ENCODE measurements at places on chromosomes 2 and 18.

- DNase-seq: peak; percentile 58
Measured at GRCh38 chr2:45588158-45588829, 22.8 kb downstream of the SRBD1 start.

GRCh38 chr2:239192975-239193374 is 207.8 kb downstream of the HDAC4 start:
- no peak for DNase-seq

DNA sequence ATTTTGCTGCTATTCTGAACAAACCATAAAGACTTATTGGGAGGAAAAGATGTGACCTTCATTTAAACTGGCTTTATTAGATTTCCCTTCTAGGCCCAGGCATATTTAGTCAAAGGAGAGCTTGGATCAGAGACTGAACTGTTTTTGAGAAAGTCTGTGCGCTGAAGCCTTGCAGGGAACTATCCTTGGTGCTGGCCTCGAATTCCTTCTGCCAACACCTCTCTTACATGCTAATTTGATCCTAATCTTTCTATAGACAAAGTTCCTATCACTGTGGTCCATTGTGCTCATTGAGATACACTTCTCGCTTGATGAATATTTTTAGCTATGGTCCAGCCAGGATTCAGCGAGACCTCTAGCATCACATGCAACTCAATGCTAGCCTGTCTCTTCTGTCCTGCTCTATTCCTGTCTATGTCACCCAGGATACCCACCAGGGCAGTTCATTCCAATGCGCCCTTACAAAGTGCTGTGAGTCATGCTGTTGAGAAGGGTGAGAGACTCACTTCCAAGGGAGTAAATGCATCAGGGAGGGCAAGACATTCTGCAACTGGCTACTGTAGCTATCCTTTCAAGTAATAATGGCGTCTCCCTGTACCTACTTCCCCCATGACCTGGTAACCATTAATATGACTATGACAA is 356.7 kb upstream of the LYPD1 start:
- DNase-seq: no peak

GRCh38 chr2:219332542-219332941 is at the start of gene RESP18:
TSS of gene RESP18 (minus strand) at chr2:219332744.
- DNase-seq: no peak

DNA sequence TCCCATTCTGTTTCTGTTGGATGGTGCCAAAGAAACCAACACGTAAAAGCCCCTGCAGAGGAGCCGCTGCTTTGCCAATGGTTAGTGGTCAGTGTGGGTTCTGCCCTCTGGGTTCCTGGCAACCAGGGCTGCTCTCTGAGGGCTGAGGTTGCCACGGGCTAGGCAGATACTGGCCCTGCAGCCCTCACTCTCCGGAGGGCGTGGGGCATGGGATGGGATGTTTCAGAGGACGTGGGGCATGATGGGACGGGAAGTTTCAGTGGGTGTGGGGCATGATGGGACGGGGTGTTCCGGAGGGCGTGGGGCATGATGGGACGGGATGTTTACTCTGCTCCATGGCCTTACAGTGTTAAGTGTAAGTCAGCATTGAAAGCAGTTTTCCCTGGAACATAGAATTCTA is 34.2 kb downstream of the ADI1 start:
- DNase-seq: no peak

- DNase-seq: no peak
Measured at GRCh38 chr2:73983322-73984202, 1.1 kb upstream of the TET3 start.

GRCh38 chr2:24409700-24410556 is 49.6 kb upstream of the ITSN2 start:
- peak; percentile 95 for DNase-seq

- no peak for DNase-seq
Measured at GRCh38 chr2:23123686-23124085, 261.3 kb upstream of the KLHL29 start.

DNA sequence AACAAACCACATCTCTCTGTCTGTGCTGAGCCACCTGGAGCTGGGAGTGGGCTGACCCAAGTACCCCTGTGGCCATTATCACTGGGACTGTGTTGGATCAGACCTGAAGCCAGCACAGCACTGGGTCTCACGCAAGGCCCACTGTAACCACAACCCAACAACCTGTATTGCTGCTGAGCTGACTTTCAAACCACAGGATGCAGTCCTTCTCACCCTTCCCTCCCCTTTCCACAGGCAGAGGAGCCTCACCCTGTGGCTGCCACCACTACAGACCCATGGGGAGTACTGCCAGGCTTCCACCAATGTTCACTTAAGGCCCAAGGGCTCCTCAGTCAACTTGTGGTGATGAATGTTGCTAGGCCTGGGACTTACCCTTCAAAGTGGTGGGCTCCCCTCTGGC is 135.7 kb downstream of the DIS3L2 start:
- no peak for DNase-seq

- DNase-seq: no peak
Measured at GRCh38 chr18:39464006-39464405, 1898.4 kb upstream of the CELF4 start.

- DNase-seq: no peak
Measured at GRCh38 chr2:239013678-239013976, 165.7 kb downstream of the TWIST2 start.

- no peak for DNase-seq
Measured at GRCh38 chr18:44516450-44516849, 164.2 kb upstream of the SETBP1 start.

DNA sequence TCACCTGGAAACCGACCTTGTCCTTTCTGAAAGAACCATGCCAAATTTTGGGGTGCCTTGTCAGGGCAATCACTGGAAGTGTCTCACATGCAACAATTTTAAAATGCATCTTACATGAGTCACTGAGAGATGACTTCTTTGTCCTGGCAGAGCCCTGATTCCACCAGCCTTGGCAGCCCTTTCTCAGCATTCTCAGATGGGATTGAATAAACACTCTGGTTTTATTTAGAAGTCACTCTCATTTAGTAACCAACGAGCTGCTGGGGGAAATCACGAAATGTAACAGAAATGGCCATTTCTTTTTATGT is 3.8 kb upstream of the ATP8B1 start:
- DNase-seq: peak; percentile 85

DNA sequence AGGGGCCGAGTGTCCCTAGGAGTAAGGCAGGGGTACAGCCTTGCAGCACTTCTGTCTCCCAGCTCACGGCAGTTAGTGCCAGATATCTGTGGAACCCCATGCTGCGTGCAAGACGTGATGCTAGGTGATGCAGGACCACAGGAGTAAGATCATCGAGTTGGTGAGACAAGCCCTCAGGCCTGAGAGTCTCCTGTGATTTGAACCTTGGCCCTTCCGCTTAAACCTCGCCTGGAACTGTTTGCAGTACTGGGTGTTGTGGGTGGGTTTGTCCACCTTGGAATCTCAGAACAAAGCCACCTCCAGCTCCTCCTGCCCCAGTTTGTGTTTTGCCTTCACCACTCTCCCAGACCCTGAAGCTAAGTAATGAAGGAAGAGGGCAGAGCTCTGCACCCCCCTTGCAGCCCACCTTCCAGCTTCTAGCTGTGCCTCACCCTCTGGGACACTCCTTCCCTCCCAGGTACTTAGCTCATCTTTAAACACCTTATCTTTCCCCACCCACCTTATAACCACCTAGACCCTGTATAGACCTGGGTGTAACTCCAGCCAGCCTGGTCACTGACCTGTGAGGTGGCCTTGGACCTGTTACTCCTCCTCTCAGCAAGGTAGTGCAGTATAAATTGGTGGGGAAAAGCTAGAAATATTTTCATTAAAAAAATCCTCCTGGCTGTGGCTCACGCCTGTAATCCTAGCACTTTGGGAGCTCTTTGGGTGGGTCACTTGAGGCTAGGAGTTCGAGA is 6.6 kb downstream of the CNNM4 start:
- no peak for DNase-seq

GRCh38 chr2:47021301-47022009 is 105.8 kb upstream of the MCFD2 start:
- no peak for DNase-seq

DNA sequence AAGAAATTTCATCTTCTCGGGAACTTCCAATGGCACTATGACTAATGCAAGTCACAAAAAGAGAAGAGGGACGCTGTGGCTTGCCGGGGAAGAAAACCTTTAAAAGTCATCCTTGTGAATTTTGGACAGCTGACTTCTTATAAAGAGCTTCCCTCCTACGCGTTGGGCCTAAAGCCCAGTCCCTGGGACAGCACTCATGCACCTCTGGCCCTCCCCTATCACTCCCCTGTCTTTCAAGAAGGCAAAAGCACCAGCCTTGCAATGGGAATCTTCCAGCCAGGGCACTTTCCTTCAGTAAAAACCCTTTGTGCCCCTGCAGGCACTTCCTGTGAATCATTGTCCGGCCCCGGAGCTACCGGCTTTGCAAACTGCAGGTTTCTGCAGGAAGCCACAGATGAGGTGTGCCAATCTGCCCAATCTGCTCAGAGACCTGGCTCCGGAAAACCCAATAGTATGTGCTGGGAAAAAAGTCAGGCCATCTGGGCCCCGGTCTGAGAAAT is 7.1 kb downstream of the MREG start:
- no peak for DNase-seq

- peak; percentile 38 for DNase-seq
Measured at GRCh38 chr2:8821276-8822217, 15.9 kb downstream of the KIDINS220 start.

- no peak for DNase-seq
Measured at GRCh38 chr2:69001879-69002278, 11.1 kb upstream of the ANTXR1 start.

DNA sequence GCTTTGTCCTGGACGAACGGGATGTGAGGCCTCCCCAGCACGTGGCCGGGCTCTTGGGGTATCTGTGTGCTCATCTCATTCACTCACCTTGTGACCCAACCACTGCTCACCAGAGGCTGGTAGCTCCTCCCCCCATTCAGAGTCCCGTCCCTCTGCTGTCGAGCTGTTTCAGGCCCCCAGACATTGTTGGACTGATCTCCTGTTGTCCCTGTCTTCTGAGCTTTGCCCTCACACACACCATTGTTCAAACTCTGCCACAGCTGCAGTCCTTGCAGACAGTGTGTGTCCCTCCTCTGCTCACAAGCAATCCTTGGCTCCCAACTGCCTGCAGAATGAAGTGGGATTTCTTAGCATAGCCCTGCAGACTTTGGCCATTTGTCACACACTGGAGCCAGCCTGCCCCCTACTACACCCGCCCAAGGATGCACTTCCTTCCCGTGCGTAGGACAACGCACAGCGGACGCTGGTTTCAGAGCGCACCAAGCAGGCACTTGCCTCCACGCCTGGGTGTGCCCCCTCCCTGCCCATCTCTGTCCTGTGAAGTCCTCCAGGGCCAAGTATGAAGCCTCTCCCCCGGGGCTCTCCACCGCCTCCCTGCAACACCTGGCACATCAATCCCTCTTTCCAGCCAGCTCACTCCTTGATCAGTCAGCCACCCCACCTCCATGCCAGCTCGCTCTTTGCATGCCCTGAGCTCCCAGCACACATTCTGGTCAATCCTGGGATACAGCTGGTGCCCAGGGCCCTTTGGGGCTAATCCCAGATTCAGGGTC is 16.5 kb upstream of the PRLH start:
- DNase-seq: peak; percentile 24

GRCh38 chr18:73118121-73118816 is 250.5 kb upstream of the NETO1 start:
- DNase-seq: no peak

- no peak for DNase-seq
Measured at GRCh38 chr2:184372484-184372883, 225.8 kb upstream of the ZNF804A start.

Data from LHCN-M2 (cell line).